ENCODE measurements at places on chromosomes 3 and 15.

DNA sequence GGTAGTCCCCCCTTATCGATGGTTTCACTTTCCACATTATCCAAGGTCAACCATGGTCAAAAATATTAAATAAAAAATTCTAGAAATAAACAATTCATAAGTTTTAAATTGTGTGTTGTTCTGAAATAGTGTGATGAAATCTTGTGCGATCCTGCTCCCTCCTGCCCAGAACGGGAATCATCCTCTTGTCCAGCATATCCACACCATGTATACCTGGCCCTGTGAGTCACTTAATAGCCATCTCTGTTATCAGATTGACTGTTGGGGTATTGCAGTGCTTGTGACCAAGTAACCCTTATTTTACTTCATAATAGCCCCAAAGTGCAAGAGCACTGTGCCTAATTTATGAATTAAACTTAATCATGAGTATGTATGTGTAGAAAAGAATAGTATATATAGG is 19.1 kb downstream of the FAM81A start:
- DNase-seq = no peak

- no peak for DNase-seq
Observed at GRCh38 chr3:176964661-176965060, 232.6 kb downstream of the TBL1XR1 start.

DNA sequence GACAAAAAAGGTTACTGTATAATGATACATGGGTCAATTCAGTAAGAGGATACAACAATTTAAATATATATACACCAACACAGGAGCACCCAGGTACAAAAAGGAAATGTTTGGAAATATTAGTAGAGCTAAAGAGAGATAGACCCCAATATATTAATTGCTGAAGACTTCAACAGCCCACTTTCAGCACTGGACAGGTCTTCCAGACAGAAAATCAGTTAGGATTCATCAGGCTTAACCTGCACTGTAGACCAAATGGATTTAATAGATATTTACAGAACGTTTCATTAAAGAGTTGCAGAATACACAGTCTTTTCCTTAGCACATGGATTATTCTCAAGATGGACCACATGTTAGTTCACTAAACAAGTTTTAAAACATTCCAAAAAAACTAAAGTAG is 845.9 kb upstream of the GBE1 start:
- DNase-seq = no peak

DNA sequence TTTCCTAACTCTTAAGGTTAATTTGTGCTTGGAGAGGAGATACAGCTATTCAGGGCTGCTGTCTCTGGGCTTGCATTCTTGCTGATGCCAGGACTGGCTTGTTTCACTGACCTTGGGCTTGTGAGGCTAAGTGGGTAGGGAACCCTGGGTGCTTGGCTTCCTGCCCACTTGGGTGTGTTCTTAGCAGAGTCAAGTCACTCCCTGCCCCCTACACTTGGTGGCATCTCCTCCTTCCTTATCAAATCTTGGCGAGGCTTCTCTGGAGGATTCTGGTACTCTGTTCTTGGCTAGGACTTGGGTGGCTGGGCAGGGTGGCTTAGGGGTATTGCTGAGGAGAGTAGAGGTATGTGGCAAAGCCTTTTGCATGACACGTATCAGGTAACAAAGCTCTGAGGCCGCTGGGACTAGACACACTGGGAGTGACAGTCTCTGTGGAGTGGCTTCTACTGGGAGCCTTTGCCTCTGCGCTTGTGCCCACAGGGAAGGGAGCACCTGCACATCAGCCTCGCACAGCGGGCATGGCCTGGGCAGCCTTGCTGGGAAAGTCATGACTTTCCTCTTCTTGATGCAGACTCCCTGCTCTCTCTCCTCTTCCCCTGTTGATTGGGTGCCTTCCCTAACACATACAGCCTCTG is 41.8 kb downstream of the CHCHD6 start:
- no peak for DNase-seq

GRCh38 chr3:46903341-46904302 is 26.1 kb downstream of the PTH1R start:
- DNase-seq = no peak

GRCh38 chr3:4751029-4751501 is 228.2 kb upstream of the BHLHE40 start:
- no peak for DNase-seq

DNA sequence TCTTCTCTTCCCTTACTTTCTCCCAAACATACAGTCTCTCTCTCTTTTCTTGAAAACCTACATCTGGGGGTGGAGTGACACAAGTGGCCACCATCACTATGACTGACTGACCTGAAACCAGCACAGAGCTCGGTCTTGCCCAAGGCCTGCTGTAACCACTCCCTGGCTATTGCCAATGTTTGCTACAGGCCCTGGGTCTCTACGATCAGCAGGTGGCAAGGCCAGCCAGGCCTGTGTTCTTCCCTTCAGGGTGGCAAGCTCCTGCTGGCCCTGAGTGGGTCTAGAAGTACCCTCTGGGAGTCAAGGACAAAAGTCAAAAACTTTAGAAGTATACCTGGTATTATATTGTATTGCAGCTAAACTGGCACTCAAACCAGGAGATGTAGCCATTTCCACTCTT is 140.9 kb upstream of the TGFBR2 start:
- no peak for DNase-seq

- no peak for DNase-seq
Observed at GRCh38 chr15:31357148-31357547, 30.5 kb downstream of the KLF13 start.

GRCh38 chr3:7280318-7280717 is 419.4 kb downstream of the GRM7 start:
- no peak for DNase-seq

DNA sequence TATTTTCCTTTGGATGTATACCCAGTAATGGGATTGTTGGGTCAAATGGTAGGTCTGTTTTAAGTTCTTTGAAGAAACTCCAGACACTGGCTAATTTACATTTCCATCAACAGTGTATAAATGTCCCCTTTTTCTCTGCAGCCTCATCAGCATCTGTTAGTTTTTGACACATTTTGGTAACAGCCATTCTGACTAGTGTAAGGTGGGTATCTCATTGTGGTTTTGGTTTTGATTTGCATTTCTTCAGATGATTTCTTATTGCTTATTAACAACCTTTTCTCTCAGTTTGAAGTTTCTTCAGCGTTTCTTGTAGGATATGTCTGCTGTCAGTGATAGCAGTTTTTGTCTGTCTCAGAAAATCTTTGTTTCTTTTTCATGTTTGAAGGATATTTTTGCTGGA is 15.4 kb downstream of the GALK2 start:
- no peak for DNase-seq

GRCh38 chr15:37140531-37141058 is 40.2 kb upstream of the MEIS2 start:
- no peak for DNase-seq

Measured in stimulated activated CD8-positive, alpha-beta memory T cell treated with anti-CD3 and anti-CD28 coated beads, Interleukin-4, amount 100 ng/mL, for 24 hours (primary cell).